ENCODE measurements at places on chromosomes 7 and 10.

- DNase-seq = no peak
These were observed 8.0 kb upstream of the SMARCD3 start for GRCh38 chr7:151256410-151257045.

DNA sequence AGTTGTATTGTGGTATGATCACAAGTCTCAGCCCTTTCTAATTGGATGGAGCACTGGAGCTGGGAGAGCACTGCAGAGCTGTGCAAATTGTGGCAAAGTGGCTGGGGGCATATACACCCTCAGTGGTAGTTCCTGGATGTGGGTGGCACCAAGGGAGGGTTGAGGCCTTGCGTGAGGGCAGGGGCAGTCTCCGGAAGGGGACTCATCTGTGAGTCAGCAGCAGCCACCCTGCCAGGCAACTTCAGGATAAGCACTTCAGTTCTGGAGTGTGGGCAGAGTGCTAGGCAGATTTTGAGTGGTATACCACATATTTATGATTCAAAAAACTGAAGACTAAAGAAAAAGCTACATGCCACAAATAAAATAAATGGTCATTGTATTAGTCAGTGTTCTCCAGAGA lies 210.5 kb downstream of the ETV1 start:
- DNase-seq = no peak

GRCh38 chr7:45457591-45457990 lies 116.6 kb upstream of the ADCY1 start:
- DNase-seq = no peak

DNA sequence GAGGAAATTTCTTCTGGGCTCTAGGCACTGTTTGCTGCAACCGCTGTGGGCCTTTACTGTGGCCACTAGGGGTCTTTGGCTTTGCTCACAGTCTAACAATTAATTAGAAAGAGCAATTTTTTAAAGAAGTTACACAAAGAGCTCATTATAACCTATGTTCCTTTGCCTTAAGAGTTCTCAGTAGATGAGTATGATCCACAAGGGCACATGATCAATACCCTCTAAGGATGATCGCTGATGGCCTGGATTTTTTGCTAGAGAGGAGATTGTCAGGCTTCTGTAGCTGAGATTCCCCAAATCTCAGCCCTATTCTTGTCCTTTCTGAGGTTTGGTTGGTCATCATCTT lies 80.8 kb upstream of the RHOBTB1 start:
- peak; percentile 6 for DNase-seq

DNA sequence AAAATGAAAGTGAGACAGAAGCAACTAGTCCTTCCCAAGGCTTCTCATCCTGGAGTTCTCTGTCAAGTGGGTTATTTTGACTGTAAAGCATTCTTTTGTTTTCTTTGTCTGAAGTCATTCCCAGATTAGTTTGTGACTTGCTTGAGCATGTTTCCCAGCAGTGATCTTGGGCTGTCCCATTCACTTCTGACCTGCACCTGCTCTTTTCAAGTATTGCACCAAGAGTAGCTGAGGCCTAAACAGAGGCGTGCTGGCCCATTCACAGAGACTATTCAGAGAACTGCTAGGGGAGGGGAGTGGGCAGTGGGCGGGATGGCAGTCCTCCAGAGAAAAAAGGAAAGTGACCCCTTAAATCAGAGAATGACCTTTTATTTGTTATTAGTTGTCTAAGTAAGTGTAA lies 61.3 kb downstream of the CACNA2D1 start:
- no peak for DNase-seq

All from nucleus accumbens (tissue), 56 donors.